NCI-H2107 (cell line): ENCODE measurements at places on chromosomes 13 and 19.

DNA sequence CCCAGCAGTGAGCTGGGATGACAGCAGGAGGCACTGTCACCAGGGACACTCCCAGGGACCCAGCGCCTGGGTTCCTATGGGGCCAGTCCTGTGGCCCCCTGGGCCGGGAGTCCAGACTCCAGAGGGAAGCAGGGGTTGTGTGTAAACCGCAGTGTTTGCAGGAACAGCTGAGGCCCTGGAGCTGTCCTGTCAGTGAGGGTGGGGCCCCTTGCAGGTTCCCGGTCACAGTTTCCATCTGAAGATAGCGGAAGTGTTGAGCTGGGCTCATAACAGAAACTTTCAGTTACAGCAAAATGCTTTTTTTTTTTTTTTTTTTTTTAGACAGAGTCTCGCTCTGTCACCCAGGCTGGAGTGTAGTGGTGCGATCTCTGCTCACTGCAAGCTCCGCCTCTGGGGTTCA lies 17.7 kb upstream of the CSNK1G2 start:
- DNase-seq, result no peak

GRCh38 chr19:30044273-30045248 lies 102.5 kb downstream of the URI1 start:
- no peak for DNase-seq

- DNase-seq, result no peak
Measured at GRCh38 chr13:54356849-54357248, 1328.2 kb downstream of the OLFM4 start.

DNA sequence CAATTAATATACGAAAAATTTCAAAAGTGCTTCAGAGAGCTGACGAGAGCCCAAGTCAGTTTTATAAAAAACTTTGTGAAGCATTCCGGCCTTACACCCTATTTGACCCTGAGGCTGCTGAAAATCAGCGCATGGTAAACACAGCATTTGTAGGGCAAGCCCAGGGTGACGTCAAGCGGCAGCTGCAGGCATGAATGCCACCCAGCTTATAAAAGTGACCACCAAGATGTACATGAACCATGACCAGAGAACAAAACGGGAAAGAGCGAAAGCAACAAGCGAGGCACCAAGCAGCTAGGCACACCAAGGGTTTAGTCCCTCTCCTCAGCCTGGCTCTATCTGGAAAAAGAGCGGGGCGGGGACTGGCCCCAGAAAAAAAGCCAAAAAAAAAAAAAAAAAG lies 6.0 kb downstream of the SIGLEC11 start:
- DNase-seq, result no peak

- no peak for DNase-seq
Measured at GRCh38 chr19:12680034-12680433, 1.6 kb downstream of the DHPS start.

DNA sequence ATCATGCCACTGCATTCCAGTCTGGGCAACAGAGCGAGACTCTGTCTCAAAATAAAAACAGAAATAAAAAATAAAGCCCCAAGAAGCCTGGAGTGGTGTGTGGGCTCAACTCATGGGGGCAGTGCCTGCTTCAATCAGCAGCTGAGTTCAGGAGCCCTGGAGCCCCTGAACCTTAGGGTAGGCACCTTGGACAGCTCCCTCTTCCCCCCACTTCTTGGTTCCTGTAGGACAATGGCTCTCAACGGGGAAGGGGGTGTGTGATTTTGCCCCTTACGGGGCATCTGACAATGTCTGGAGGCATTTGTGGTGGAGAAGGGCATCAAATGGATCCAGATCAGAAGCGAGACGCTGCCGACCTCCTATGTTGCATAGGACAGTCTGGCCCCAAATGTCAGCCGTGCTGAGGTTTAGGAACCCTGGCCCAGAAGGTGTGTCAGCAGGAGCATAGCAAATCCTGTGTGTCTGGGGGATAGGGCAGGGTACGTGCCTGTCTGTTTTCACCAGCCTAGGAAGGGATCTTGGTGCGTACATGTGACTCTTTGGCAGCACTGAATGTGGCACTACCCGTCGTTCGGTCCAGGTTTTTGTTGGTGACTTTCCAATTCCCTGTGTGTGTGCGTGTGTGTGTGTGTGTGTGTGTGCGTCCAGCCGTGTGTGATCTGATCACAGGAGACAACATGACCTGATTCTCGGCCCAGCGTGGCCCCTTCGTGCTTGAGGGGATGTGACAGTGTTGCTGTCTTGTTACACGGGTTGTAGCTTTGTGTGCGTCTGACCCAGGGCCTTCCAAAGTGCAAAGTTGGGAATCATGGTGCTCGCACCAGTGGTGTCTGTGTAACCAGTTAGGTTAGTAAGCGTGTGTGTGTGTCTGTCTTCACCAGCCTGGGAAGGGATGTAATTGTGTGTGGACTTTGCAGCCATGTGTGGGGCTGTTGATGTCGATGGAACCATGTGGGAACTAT lies 7.5 kb downstream of the IGLON5 start:
- DNase-seq, result no peak

DNA sequence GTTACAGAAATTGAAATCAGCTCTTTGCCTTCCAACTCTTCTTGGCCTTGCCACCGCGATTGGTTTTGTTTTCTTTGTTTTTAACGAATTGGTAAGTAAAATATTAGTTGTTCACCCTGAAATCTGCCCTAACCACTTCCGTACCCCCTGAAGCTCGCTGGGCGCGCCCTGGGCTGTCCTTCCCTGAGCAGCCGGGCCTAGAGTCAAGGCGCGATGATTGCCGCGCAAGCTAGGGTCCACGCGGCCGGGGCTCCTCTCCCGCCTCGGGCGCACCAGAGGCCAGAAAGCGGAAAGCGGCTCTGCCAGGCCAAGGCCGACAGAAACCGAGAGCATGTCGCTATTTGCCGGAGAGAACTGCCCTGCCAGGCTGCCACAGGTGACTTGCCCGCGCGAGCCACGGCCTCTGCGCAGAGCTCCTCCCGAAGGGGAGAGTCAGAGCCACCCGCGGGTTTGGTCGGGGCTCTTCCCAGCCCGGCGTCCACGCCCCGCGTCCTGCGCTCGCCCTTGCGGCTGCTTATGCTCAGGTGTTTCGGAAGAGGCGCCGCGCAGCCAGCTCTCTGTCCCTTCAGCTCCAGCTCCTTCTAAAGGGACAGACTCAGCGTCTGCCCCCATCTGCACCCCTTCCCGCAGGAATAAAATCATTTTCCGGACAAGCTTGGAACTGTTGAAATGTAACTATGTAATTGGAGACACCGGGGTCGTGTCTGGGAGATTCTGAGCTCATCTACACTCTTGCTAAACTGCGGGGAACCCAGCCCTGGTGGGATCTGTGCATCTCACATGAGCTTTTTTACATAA lies 6.6 kb upstream of the CDX2 start:
- DNase-seq, result no peak

- peak; percentile 1 for DNase-seq
Measured at GRCh38 chr13:50910485-50910805, 854 bp downstream of the RNASEH2B start.

GRCh38 chr19:54035215-54036178 lies 28.2 kb downstream of the VSTM1 start:
- DNase-seq, result no peak

GRCh38 chr19:41297628-41298347 lies 12.2 kb upstream of the CCDC97 start:
- DNase-seq, result no peak

GRCh38 chr19:3140667-3141038 lies 4.8 kb downstream of the GNA15 start:
- no peak for DNase-seq

DNA sequence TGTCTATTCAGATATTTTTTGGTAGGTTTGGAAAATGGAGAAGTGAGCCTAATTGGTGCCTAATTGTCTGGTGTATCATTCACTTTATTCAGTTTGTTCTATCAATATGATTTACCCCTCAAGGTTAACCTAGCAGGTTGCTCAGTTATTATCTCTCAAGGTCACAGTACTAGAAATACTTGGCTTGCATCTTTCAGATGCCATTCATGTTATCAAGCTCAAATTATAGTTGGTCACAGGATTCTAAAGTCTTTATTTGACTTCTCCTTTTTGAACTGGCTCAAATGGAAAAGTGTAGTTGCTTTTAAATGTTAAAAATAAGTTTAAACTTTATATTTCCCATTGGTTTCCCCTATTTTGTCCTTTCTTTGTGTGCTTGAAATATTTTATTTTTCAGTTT lies 2.6 kb downstream of the KCNRG start:
- no peak for DNase-seq

DNA sequence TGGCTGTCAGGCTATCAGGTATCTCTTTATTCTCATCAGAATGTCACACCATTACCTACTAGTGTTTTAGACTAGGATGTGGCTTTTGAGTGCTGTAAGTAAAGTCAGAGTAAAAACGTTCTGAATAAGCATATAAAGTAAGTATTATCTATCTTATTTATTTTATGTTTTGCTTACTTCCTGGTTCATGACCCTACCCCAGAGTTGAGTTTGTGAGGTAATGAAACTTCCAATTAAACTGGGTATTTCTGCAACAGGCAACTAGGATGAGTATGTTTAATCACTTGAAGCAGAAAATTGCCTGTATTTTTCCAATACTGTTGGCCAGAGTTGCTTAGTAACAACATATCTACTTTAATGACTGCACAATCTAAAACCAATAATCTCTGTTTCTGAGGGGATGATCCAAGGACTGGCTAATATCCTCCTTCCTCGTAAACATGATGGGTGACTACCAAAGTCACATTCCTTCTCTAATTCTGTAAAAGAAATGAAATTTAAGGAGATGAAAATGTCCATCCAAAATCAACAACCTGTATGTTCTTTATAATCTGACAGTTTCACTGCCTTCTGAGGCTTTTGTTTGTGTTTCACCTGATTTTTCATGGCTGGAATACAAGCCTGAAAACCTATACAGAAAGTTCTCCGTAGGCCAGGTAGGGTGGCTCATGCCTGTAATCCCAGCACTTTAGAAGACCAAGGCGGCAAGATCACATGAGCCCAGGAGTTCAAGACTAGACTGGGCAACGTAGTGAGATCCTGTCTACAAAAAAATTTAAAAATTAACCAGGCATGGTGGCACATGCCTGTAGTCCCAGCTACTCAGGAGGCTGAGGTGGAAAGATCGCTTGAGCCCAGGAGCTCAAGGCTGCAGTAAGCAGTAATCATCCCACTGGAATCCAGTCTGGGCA lies 83.1 kb downstream of the ABCC4 start:
- no peak for DNase-seq

GRCh38 chr19:1489463-1490310 lies 463 bp downstream of the PCSK4 start:
- DNase-seq, result no peak

DNA sequence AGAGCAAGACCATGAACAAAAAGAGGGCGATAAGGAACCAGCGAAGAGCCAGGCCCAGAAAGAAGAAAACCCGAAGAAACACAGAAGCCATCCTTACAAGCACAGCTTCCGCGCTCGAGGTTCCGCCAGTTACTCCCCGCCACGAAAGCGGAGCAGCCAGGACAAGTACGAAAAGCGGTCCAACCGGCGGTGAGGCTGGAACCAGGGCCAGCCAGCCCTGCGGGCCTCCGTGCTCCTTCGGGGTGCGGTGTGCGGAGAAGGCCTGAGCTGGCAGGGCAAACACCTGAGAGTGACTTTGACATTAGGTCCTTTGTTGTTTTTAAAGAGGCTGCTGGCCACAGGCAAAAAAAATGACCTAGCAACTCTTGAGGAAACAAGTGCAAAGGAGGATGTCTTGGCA lies 44.1 kb downstream of the POLR1D start:
- DNase-seq, result no peak

DNA sequence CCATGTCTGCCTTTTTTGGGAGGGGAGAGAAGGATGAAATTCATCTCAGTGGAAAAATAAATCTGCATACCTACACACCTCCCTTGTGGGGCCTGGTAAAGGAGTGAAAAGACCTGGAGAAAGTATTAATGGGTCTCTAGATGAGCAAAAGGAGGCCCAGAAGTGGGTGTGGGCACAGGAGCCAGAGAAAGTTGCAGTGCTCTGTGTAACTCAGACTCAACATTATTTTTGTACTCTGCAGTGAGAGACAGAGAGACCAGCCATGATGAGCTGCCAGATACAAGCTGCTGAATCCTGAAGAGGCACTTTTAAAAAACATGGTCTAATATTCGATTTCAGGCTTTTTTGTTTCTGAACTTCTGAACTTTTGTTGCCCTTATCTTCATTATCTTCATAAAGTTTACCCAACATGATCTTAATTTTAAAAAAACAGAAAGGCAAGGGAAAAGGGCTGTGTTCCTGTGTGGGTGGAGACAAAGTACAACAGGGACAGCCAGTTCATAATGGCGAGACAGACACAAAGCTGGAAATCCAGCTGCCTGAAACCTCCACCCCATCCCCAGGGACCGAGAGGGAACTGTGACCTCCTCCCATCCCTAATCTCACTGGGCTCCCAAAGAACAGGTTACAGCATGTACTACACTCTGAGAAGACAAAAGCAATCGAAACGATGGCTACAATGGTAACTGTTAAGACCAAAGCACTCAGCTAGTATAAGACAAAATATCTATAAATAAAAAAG lies 77.2 kb downstream of the KLF12 start:
- DNase-seq, result peak; percentile 19

GRCh38 chr13:43021926-43022670 lies 1.3 kb upstream of the DNAJC15 start:
- DNase-seq, result no peak

DNA sequence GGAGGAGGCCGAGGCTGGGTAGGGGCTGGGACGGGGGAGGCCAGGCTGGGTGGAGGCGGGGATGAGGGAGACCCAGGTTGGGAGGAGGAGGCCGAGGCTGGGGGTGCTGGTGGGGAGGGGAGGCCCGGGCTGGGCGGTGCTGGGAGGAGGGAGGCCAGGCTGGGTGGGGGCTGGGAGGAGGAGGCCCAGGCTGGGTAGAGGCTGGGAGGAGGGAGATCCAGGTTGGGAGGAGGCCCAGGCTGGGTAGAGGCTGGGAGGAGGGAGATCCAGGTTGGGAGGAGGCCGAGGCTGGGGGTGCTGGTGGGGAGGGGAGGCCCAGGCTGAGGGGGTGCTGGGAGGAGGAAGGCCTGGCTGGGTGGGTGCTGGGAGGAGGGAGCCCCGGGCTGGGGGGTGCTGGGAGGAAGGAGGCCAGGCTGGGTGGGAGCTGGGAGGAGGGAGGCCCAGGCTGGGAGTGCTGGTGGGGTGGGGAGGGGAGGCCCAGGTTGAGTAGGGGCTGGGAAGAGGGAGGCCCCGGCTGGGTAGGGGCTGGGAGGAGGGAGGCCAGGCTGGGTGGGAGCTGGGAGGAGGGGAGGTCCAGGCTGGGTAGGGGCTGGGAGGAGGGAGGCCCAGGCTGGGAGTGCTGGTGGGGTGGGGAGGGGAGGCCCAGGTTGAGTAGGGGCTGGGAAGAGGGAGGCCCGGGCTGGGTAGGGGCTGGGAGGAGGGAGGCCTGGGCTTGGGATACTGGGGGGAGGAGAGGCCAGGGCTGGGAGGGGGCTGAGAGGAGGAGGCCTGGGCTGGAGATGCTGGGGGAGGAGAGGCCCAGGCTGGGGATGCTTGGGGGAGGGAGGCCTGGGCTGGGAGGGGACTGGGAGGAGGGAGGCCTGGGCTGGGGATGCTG lies 10.7 kb downstream of the TPGS1 start:
- DNase-seq, result no peak

- DNase-seq, result no peak
Measured at GRCh38 chr13:44148159-44148914, 225.3 kb upstream of the SERP2 start.

GRCh38 chr19:49847731-49848696 lies 2.9 kb upstream of the PTOV1 start:
- no peak for DNase-seq

GRCh38 chr19:39083983-39084731 lies at the start of gene ACP7:
TSS of gene ACP7 (plus strand) at chr19:39084368. CDS start at chr19:39085270, 902 bp downstream.
- no peak for DNase-seq
